Panc1 (cell line): ENCODE measurements at places on chromosomes 1 and 21. TPM values are rescaled to one million over a fixed set of nuclear protein-coding genes. Genes with fewer than 3 reads are reported as not detected.

The SPRR3 gene
- total RNA-seq, result not detected

The CHI3L2 gene
- total RNA-seq, result 0.77 TPM

The MR1 gene
- total RNA-seq, result 3.9 TPM

The LRRC3 gene
- total RNA-seq, result 3.3 TPM

The PLA2G2A gene
- total RNA-seq, result not detected

The TEKT2 gene
- total RNA-seq, result 0.23 TPM
